Spinal cord (tissue), 10 donors: ENCODE measurements at places on chromosomes 4 and X. TPM values are rescaled to one million over a fixed set of nuclear protein-coding genes. Genes with fewer than 3 reads are reported as not detected.

DNA sequence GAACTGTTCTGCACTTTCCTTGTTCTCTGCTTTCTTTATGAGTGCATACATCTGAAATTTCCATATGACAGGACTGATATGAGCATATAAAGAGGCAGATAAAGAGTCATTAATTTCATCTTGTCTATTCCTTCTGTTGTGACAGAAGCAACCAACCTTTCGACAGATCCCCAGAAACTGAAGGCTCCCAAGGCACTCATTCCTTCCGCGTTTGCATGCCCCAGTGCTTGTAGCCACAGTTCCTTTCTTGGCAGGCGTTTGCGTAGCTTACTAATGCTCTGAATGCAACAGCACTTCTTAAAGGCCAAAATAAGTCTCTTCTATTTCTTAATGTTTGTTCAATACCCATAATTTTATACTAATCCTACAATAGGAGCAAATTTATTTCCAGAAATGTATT is 94.0 kb upstream of the TBL1X start:
- DNase-seq, result no peak

GRCh38 chrX:150226223-150226965 is 136.7 kb upstream of the MAMLD1 start:
- no peak for DNase-seq

The CFP gene
- polyA plus RNA-seq, result 6.2 TPM

The CPLX1 gene
- 117 TPM for polyA plus RNA-seq

GRCh38 chrX:134240209-134240608 is 3.2 kb downstream of the CCDC160 start:
- DNase-seq, result no peak

The DCAF12L2 gene
- 8.3 TPM for polyA plus RNA-seq

The KCTD8 gene
- polyA plus RNA-seq, result 26.8 TPM

The XAGE2 gene
- polyA plus RNA-seq, result not detected

DNA sequence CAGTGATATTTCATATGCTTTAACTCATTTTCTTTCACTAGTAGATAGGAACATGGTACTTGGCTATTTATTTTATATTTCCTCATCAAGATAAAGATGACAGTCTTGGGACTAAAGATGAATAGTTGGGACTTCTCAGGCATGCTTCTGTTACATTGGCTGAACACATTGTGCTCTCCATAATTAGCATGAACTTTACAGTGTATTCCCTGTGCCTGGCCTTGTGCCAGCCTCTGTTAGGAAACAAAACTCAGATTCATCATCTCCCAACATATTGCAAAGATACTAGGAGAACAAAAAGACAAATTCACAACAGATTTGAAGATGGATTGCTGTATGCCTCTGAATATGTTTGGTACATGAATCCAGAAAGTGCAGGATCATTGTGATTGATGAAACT is 26.4 kb downstream of the GRIA2 start:
- no peak for DNase-seq

DNA sequence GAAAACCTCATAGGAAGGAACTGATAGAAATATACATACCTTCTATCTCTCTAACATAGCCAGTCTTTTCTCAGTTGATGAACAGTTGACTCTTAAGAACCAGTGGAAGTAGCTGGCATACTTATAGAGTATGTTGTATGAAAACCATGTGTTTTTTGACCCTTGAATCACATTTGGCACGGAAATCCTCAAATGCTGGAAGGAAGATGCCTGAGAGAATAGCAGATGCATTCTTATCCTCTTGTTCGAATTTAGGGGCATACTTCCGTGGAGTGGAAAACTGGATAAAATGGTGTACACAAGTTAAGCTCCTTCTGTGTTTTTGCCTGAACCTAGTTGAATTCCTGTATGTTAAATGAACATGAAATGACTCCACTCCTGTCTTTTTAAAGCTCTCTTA is 145.5 kb downstream of the PCDH7 start:
- no peak for DNase-seq

GRCh38 chrX:17373337-17373736 is 1.7 kb upstream of the NHS start:
- no peak for DNase-seq

- DNase-seq, result no peak
Measured at GRCh38 chr4:144411700-144412099, 234.3 kb upstream of the HHIP start.
